G401 (cell line): ENCODE measurements at places on chromosomes 1 and 21.

GRCh38 chr1:119675349-119676345, 27.6 kb upstream of the ZNF697 start:
- DNase-seq, result peak; percentile 85

DNA sequence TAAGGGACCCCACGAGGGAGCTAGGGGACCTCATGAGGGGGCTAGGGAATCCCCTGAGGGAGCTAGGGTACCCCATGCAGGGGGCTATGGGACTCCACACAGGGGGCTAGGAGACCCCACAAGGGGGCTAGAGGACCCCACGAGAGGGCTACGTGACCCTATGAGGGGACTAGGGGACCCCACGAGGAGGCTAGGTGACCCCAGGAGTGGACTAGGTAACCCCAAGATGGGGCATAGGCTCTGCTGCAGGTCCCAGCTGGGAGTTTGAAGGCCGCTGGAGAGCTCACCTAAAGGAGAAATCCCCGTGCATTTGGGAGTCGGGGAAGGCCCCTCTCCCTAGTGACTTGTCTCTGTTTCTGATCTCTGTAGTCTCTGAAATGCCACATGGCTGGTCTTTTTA, 50.0 kb upstream of the DMRTB1 start:
- no peak for DNase-seq

DNA sequence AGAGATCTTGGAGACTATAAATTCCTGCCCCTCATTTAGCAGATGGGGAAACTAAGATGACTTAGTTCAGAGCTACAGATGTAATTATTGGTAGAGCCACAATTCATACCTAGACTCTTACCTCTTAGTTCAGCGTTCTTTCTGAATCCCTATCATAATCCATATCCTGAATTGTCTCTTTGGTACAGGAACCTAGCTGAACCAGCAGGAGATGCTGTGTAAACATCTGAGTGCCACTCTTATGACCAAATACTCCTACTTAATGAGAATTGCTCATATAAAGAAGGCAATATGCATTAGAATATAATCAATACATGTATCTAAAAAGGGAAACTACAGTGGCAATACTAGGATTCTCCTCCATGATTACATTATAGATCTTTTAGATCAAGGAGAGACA, 459.0 kb downstream of the SIPA1L2 start:
- DNase-seq, result no peak

DNA sequence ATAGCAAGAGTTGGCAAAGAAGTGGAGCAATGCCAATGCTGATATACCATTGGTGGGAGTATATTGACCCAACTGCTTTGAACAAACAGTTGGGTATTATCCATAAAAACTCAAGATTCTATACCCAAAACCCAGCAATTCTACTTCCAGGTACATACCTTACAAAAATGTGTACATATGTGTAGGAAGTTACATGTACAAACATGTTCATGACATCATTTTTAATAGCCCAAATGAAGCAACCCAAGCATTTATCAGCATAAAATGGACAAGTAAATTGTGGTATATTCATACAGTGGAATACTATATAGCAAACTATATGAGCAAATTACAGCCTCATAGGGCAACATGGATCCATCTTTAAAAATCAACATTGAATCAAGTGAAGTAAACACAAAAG, 20.9 kb downstream of the RWDD3 start:
- no peak for DNase-seq

DNA sequence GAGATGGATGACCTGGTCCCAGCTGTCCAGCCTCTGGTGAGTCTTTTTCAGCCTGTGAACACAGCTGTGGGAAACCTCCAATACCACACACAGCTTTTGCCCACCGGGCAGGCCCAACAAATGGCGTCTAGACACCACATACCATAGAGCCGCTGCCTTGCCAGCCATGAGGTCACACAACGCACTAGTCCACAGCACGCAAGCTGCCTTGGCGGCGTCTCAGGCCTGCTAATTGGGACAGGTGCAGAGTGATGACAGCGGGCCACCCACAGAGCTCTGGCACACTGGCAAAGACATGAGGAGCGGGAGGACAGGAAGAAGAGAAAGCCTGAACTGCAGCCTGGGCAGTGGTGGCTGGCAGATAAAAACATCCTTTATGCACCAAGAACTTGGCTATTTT, 125.5 kb downstream of the ADAMTS1 start:
- DNase-seq, result peak; percentile 93

DNA sequence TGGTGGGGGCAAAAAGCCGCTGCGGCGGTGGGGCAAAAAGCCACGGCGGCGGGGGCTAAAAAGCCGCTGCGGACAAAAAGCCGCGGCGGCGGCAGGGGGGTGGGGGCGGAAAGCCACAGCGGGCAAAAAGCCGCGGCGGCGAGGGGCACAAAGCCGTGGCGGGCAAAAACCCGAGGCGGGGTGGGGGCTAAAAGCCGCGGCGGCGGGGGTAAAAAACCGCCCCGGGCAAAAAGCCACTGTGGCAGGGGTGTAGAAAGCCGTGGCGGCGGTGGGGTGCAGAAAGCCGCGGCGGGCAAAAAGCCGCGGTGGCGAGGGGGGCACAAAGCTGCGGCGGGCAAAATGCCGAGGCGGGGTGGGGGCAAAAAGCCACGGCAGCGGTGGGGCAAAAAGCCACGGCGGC, 3901.8 kb downstream of the SRGAP2C start:
- no peak for DNase-seq

GRCh38 chr1:192756314-192756713, 52.5 kb upstream of the RGS2 start:
- no peak for DNase-seq

DNA sequence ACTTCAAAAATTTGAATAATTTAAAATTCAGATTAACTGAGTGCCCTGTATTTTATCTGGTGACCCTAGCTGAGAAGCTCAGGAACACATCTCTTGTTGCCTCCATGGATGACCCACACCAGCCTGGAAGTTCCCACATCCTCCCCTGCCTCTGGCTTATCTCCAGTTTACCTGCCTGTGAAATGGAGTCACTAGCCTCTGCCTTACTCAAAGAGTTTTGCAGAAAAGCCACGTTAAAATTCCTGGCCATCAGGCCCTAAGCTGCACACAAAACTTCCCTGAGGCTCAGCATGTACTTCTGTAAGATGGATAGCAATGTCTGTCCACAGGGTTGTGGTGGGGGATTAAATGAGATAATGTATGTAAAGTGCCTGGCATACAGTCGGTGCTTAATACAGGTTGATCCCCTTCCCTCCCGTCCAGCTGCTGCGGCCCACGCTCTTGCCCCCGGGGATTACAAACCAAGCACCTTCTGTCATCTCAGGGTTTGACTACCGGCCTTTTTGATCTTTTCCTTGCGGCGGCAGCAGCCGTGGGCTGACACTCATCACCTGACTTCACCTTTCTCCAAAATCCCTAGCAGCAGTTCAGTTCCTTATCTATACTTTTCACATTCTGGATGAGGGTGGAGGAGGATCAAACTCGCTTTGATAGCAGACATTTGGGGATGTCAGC, 136.5 kb downstream of the CSMD2 start:
- no peak for DNase-seq

DNA sequence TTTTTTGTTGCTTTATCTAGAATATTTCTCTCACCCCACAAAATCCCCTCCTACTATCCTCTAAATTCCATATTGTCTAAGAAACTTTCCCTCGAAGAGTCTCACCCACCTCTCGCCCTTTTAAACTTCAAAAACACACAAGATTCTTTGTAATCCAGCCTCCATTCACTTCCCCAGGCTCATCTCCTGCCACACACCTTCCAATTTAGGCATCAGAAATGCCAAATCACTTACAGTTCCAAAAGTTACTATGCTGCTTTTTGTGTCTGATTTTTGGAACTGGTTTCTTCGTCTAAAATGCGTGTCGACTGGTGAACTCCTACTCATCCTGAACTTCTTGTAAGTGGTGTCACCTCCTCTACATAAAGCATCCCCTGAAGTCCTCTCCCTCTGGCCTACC, 482.4 kb upstream of the CAMK1G start:
- no peak for DNase-seq
